ENCODE measurements at places on chromosomes 13 and 19.

- peaks cover 5% of the 10 kb centered on the region for H3K4me1 ChIP-seq
- no peak overlapping the region for H3K27ac ChIP-seq
- H3K27me3 ChIP-seq: no peaks in the 10 kb centered on the region
- no peaks in the 10 kb centered on the region for H3K36me3 ChIP-seq
- no peak overlapping the region for H3K4me3 ChIP-seq
Measured at GRCh38 chr19:46892252-46893179, 31.7 kb downstream of the ARHGAP35 start.

DNA sequence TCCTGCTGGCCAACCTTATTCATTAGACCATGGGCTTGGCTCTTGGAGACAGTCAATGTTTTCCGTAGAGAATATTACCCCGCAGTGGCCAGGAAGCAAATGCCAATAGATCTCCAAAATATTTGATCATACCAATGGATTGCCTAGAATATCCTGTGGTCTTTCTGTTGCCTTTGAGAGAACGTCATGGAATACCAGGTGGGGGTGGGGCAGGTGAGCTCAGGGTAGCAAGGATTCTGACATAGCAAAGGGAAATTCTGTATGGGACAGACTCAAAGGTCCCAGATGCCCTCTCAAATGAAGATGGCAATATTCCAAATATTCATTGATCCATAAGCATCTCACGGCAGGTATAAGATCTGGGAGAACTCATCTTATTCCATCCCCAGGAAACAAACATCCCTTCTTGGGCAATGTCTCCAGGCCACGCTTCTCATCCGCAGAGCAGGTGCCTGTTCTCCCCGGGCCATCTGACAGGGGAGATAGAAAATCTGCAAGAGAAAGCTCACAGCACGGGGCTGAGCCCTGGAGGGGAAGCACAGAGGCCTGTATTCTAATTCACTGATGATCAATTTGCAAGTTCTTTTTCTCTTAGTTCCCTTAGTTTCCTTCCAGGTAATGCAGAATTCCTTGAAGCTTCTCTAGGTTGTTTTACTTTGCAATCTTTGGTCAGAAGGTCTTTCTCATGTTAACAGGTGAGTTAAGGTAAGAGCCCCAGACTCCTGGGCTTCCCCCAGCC, 69.6 kb upstream of the TSHZ3 start:
- H3K27ac ChIP-seq: no peak overlapping the region
- no peaks in the 10 kb centered on the region for H3K27me3 ChIP-seq
- no peaks in the 10 kb centered on the region for H3K36me3 ChIP-seq
- no peak overlapping the region for H3K4me3 ChIP-seq
- no peak for DNase-seq

- H3K27ac ChIP-seq: no peak overlapping the region
- DNase-seq: no peak
- H3K27me3 ChIP-seq: no peaks in the 10 kb centered on the region
- H3K4me1 ChIP-seq: peaks cover 8% of the 10 kb centered on the region
Measured at GRCh38 chr13:48528720-48529119, 4.2 kb downstream of the RCBTB2 start.

GRCh38 chr19:9848762-9849161, 13.6 kb downstream of the PIN1 start:
- no peak for DNase-seq
- no peak overlapping the region for H3K27ac ChIP-seq
- no peak overlapping the region for H3K4me3 ChIP-seq
- peaks cover 9% of the 10 kb centered on the region for H3K36me3 ChIP-seq
- no peaks in the 10 kb centered on the region for H3K4me1 ChIP-seq

DNA sequence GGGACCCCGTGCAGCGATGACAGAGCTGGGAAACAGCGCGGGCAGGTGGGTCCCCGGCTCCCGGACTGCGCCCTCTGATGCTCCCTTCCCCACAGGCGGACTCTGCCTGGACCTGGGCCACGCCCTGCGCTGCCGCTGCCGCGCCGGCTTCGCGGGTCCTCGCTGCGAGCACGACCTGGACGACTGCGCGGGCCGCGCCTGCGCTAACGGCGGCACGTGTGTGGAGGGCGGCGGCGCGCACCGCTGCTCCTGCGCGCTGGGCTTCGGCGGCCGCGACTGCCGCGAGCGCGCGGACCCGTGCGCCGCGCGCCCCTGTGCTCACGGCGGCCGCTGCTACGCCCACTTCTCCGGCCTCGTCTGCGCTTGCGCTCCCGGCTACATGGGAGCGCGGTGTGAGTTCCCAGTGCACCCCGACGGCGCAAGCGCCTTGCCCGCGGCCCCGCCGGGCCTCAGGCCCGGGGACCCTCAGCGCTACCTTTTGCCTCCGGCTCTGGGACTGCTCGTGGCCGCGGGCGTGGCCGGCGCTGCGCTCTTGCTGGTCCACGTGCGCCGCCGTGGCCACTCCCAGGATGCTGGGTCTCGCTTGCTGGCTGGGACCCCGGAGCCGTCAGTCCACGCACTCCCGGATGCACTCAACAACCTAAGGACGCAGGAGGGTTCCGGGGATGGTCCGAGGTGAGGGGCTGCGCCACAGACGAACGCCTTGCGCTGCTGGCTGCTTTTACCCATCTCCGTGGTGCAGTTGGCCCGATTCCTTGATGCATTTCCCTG, 7.8 kb upstream of the SELENOV start:
- H3K4me3 ChIP-seq: peak overlapping the region; percentile 41
- no peaks in the 10 kb centered on the region for H3K4me1 ChIP-seq
- no peak overlapping the region for H3K27ac ChIP-seq
- no peaks in the 10 kb centered on the region for H3K36me3 ChIP-seq
- no peaks in the 10 kb centered on the region for H3K27me3 ChIP-seq

DNA sequence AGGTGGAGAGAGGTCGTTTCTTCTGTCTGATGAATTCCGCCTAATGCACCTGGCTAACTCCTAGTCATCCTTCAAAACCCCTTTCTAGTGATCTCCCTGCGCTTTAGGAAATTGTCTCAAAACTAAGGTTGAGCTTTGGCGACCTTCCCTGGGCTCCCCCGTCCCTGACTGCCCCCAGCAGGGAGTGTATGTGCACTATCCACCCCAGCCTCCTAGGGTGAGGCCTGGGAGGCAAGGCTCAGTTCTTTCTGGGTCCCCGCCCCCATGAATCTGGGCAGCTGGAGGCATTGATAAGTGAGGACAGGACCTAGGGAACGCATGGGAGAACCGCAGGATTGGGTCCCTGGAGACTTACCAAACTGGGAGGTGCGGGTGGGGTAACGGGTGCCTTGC, 378 bp downstream of the TLE6 start:
- H3K36me3 ChIP-seq: no peaks in the 10 kb centered on the region
- no peak for DNase-seq
- H3K27ac ChIP-seq: no peak overlapping the region
- H3K4me3 ChIP-seq: no peak overlapping the region
- H3K27me3 ChIP-seq: no peaks in the 10 kb centered on the region

DNA sequence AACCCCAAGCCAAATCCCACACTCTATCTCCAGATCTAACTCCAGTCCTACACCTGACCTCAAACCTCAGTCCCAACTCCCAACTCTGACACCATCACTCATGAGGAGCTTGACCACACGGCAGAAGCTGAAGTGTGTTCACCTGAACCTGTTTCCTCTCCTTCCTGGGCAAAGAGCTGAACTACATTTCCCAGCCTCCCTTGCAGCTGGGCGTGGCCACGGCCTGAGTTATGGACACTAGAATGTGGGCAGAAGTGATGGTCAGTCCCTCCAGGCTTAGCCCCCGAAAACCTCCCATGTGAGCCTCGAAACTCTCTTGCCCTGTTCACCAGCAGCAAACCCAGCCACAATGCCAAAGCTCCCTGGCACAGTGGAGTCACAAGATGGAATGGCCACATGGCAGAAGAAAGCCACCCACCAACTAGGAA, 19.5 kb upstream of the MEIS3 start:
- no peaks in the 10 kb centered on the region for H3K36me3 ChIP-seq
- no peak overlapping the region for H3K27ac ChIP-seq
- no peak overlapping the region for H3K4me3 ChIP-seq
- peaks cover 6% of the 10 kb centered on the region for H3K27me3 ChIP-seq

- no peak overlapping the region for H3K27ac ChIP-seq
- H3K4me1 ChIP-seq: no peaks in the 10 kb centered on the region
- DNase-seq: no peak
- no peaks in the 10 kb centered on the region for H3K36me3 ChIP-seq
- no peak overlapping the region for H3K4me3 ChIP-seq
- no peaks in the 10 kb centered on the region for H3K27me3 ChIP-seq
Measured at GRCh38 chr19:20414120-20414519, 151.5 kb downstream of the ZNF737 start.

- H3K4me3 ChIP-seq: no peak overlapping the region
- H3K4me1 ChIP-seq: peaks cover 36% of the 10 kb centered on the region
- H3K36me3 ChIP-seq: peaks cover 2% of the 10 kb centered on the region
Measured at GRCh38 chr19:39158646-39159260, 33.2 kb downstream of the PAK4 start.

DNA sequence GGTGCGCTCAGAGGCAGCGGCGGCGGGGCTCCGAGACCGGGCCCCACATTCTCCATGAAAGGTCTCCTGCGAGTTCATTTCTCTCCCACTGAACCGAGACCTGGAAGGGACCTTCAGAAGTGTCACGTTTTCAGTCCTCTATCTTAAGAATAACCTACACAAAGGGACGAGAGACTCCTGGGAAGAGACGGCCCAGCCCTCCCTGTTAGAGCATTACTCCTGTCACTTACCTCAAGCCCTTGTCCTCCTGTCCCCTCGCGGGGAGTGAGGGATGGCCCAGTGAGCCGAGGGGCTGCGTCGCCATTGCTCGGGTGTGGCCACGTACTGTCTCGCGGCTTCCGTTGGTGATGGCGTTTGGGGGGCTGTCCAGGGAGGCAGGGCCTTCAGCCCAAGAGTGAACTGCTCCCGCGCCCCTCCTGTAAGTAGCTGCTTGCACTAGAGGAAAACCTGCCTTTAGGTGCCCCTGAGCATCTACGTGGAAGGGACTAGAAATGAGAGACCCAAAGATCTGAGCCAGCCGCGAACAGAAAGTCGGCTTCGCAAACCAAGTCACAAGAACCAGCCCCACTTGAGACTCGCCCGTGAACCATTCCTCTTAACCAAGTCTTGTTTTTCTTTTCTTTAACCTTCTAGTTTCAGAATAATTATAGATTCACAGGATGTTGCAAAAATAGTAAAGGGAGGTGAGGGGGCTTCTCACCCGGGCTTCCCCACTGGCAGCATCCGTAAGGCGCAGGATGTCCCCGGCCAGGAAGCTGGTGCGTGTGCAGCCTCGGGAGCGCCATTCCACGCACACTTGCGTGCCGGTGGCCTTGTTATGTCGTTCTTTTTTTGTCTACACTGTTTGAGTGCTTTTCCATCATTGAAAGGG, 21.1 kb upstream of the NDUFS7 start:
- peaks cover 14% of the 10 kb centered on the region for H3K36me3 ChIP-seq
- no peak overlapping the region for H3K27ac ChIP-seq
- H3K4me3 ChIP-seq: no peak overlapping the region

DNA sequence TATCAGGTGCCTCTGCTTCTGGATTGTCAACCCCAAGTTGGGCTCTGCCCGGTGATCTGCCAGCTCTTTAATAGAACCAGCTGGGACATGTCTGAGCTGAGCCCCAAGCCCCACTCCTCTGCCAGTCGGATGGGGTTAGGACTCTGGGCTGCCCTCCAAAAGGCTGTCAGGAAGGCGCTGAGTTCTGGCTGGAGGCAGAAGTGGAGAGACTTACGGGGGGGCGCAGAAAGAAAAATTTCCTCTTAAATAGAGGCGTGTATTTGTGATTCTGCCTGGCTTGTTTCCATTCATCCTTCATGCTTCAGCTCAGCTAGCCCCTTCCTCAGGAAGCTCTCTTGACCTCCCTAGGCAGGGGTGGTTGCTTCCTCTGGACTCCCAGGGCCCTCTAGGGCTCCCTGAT, 985 bp upstream of the KCNK6 start:
- H3K27me3 ChIP-seq: peaks cover 2% of the 10 kb centered on the region
- H3K36me3 ChIP-seq: no peaks in the 10 kb centered on the region
- H3K4me3 ChIP-seq: no peak overlapping the region
- H3K27ac ChIP-seq: no peak overlapping the region
- peak; percentile 70 for DNase-seq
- peaks cover 20% of the 10 kb centered on the region for H3K4me1 ChIP-seq

DNA sequence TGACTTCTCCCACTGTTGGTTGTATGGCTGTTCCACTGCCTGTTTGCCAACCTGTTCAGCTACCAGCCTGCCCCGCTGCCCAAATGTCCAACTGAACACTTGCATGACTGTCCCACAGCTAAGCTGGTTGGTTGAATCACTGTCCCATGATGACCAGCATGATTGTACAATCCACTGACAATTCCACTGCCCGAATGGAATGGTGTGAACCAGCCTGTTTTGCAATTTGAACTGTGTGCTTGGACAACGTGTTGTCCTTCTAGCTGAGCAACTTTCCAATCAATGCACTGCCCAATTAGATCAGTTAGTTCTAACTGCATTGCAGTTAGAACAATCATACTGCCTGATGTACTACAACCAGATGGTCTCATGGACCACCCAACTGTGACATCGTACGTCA, 8.7 kb downstream of the ADAMTS10 start:
- no peak overlapping the region for H3K27ac ChIP-seq

DNA sequence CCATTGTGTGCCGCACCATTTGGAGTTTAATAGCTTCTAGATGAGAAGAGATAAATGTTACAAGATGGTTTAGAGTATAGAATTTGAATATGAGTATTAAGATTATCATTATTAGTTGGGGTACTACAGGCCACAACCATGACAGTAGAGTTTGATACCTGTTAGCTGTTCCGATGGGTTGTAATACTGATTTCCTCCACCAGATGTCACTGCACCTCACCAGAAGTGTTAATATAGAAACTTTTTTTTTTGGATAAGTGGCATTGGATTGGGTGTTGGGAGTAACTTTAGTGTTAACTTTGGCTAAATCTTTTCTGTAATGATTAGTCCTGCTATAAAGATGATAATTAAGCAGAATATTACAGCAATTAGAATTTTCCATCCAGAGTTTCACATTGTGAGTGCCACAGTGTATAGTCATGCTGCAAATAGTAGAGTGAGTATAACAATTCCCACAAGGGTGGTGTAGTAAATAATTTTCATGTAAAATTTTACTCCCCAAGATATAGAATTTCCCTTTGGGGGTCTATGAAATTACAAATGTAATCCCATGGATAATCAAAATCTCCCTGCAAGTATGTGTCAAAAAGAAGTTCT, 56.3 kb downstream of the PSG3 start:
- H3K4me3 ChIP-seq: no peak overlapping the region
- DNase-seq: no peak
- H3K27me3 ChIP-seq: no peaks in the 10 kb centered on the region
- no peaks in the 10 kb centered on the region for H3K36me3 ChIP-seq
- H3K27ac ChIP-seq: no peak overlapping the region

DNA sequence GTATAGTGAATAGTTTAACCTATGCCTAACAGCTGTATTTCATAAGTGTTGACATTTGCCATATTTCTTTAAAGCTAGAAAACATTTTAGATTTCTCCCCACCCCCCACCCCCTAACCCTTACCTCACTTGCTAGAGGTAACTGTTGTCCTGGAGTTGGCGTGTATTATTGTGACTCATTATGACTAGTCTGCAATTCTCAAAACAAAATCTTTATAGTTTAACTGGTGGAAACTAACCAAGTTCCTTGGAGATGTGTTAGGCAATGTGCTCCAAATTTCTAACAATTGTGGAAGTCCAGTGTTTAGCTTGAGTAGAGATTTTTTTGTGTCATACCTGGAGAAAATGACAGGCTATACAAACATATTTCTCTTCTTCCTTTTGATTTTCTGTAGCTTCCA, 38.0 kb downstream of the KCTD4 start:
- no peaks in the 10 kb centered on the region for H3K36me3 ChIP-seq
- no peak for DNase-seq
- no peaks in the 10 kb centered on the region for H3K27me3 ChIP-seq
